ENCODE measurements at places on chromosomes 6 and 20.

DNA sequence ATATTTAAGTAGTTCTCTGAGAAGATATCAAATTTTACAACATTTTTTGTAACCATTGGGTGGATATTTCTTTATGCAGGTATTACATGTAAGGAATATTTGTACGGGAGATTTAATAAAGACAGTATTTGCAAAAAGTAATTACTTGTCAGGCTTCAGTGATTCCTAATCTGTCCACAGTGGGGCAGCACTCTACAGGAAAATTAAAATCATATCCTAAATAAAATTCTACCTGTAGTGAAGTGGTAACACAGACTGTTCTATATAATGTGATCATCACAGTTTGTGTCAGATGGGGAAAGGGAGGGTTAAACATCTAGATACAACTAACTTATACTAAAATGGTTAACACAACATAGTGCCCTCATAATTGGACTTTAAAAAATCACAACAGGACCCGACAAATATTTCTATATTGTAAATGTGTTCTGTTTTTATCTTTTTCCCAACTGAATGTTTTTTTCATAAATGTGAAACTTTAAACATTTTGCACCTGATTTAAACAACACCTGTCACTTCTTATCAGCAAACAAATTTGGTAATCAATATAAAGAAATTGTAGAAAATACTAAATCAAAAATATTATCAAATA, 145.6 kb upstream of the MANEA start:
- DNase-seq: peak; percentile 44

DNA sequence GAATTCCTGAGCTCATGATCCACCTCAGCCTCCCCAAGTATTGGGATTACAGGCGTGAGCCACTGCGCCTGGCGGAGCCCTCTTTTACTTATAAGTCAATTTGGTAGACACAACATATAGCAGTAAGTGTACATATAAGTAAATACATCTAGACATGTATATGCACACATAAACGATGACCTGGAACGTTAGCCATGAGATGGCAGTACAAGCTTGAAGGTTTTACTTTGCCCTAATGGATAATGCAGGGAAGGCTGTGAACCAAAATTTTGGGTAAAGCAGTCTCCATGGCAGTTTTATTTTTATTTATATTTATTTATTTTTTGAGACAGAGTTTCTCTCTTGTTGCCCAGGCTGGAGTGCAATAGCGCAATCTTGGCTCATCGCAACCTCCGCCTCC, 2.4 kb upstream of the GNMT start:
- no peak for DNase-seq

- no peak for DNase-seq
These were observed 74.9 kb downstream of the MAP3K4 start for GRCh38 chr6:161066511-161066910.

DNA sequence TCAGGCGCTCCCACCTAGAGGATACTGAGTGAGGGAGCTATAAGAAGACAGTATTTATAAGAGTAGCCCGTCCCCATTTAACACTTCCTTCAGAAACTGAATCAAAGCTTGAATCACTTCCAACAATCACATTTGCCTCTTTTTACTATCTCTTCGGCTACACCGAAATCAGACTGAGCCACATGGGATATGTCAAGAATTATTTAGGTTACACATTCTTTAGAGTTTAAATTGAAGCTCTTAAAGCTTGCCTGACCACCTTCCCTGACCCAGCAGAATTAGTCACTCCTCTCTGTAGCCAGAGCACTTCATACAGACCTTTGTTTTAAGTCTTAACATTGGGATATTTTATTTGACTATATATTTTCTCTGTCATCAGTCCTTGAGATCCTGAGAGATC, 163.7 kb downstream of the MAFB start:
- DNase-seq: no peak

DNA sequence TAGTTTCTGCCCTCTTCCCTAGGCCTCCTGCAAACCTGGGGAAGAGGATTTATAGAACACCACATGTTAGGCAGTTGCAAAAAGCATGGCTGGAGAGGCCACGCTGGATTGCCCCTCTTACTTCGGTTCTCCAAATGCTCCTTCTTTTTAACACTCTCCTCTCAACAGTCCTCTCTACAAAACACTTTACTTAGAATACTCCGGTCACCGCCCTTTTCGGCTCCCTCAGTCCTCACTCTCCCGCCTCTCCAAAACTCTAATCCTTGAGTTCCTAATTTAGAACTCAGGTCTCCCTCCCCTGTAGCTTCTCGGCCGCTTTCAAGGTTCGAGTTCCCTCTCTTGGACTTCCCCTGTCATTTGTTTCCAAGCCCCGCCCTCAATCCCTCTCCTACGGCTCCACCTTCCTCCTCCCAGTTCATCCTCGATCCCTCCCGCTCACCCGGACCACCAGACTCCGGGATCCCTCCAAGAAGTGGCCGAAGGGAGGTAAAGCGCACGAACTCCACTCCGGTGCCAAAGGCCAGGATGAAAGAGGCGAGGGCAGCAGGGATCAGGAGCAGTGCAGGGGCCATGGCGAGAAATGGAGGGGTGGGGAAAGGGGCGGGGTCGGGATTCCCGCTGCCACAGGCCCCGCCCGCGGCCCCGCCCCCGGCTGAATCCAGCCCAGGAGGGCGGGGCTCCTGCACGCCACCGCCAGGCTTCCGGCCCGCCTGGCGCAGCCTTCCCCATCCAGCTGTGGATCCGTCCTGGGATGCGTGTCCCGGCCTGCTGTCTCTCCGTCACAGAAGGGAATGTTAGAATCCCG, at the start of gene NRM:
TSS of gene NRM (minus strand) at position 582 of the 805 bp plus-strand sequence. CDS start at position 572, 10 bp downstream.
- peak; percentile 83 for DNase-seq

DNA sequence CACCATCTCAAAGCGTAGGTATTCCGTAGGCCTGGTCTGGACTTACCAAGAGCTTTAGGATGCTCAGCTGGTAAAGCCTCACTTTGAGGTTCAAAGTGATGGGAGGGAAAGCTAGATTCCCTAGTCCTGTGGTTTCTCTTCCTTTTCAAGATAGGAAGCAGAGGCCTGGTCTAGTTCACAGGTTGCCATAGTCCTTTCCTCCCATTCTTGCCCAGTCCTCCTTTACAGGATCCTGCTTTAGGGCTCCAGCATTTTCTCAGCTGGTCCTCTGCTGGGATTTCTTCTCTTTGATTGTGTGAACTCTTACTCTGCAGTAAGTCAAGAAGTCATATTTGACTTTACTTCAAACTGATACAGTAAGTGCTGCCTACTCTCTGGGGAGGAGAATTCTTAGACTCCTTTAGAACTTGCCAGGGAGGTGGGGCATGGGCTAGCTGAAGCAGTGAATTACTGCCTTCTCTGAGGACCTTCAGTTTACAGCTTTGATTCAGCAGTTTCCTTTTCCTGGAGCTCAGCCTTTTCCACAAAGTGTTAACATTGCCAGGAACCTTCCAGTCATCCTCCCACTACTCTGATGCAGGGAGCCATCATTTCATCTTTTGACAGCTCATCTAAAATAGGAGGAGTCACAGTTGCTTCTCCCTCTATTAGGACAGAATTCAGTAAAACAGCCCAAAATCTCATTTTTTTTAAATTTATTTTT, 42.8 kb upstream of the PLCG1 start:
- no peak for DNase-seq

GRCh38 chr6:126091466-126091865, 105.1 kb downstream of the TRMT11 start:
- DNase-seq: no peak

- DNase-seq: peak; percentile 10
These were observed 18.9 kb downstream of the ZNF831 start for GRCh38 chr20:59182401-59183044.

DNA sequence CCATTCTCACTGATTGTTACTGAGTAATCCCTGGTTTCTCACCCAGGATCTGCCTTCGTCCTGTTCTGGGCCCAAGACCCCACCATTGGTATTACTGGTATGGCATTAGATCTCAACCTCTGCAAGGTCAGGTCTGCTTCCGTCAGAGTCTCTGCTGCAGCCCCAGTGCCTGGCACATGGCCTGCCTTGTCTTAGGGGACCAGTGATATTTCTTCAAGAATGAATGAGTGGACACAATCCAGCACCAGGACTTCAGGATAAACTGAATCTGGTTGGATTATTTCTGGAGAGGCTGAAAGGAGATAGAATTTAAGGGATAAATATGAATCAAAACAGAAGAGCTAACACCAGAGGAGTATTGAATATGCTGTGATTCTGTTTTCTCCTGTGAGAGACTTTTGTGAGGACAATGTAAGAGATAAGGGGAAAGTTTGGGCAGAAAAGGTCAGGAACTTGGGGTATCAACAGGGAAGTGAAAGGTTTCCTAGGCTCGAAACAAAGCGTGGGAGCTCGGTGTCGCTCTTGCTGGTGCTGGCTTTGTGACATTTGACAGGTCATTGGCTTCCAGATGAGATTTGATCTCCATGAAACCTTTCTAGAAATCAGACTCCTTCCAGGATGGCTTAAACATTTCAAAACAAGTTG, 53.9 kb downstream of the OSTM1 start:
- no peak for DNase-seq

DNA sequence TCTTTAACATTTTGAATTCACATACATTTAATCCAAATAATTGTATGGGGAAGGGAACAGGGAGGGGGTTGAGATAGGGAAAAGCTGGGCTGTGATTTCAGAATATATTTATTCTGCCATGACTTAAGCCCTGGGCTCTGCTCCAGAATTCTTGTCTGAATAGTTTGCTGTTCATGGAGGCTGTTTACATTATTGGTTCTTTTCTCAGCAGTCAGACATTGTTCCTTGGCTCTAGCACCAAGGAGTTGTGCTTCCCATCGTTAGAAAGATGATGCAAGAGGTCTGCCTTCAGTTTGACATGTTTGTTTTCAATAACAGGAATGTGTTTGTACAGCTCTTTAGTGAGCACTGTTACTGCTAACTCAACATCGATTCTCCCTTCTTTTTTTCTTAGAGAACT, 198.8 kb upstream of the CDYL start:
- no peak for DNase-seq

DNA sequence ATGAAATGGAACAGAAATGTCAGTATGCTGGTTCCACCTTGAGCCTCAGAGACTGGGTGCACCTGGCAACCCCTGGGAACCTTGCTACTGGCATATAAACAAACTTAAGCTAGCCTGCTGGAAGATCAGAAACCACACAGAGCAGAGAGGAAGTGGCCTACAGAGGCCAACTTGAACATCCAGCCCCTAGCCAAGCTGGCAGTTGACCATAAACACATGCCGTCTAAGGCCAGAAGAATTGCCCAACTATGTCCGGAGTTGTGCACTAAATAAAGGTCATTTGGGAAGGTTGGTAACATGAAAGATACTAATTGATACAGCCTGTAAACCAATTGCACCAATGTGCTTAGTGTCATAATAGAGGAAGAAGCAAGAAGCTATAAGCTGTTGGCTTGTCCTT, 266.6 kb upstream of the BTBD3 start:
- DNase-seq: peak; percentile 5

- no peak for DNase-seq
These were observed 269.6 kb downstream of the CD109 start for GRCh38 chr6:73965539-73966029.

DNA sequence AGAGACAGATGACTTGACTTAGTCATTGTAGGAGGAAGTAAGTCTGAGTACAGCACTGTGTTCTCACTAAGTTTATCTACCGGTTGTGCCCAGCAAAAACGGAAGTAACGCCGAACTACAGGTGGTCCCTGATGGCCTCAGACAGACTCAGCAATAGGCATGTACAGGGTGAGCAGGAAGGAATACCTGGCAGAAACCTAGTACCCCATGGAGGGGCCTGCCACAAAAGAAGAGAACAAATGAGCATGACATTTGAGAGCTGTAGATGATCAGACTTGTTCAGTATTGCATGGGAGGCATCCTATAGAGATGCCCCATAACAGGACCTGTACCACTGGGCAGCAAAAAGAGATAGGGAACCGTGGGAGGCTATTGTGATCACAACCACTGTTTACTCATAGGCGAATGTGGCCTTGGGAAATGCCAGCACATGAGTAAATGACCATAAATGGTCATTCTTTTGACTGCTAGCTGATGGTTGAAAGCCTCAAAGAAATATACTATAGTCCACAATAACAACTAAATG, 106.4 kb upstream of the TAB2 start:
- DNase-seq: peak; percentile 84

DNA sequence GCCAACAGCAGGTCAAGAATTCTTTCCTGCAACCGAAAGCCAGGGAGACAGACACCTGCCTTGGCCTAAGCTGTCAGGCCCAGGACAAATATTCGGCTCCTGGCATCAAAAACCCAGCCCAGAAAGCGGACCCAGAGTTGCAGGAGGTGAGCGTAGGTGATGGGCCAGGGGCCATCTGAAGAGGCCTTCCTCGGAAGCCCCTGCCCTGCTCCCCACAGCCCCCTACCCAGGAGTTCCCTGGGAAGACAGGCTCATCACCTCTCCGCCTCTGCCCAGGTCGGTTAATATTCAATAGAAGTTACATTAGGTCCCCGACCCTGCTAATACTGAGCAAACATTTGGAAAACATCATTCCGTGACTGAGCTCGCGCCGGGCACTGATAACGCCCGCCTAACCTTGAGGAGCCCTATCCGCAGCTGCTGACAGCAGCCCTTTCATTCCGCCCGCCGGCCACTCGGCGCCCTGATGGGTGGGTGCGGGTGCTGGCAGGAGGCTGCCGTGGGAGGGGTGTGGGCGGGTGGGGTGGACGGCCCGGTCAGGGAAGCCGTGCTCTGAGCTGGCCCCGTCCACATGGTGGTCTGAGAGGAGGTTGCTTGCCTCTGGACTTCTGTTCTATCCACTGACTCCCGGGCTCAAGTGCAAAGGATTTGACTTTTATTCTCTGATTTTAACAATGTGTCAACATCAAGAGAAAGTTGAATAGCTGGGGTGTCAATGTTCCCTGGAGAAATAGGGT, 55.7 kb downstream of the HNF4A start:
- no peak for DNase-seq

DNA sequence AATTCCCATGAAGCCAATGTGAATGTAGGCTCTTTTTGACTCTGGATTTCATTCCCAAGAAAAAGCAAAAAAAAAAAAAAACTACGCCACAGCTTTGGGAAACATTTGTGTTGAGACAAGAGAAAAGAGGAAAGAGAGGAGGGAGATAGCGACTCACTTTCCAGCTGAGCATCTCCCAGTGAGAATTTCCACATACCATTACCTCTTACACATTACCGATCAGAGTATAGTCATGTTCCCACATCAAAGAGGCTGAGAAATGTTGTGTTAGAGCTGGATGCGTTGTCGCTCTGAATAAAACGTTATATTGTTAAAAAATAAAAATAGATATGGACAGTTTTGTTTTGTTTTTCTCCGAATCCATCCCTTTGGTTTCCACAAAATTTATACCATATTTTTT, 1019.3 kb upstream of the ADGRB3 start:
- no peak for DNase-seq

DNA sequence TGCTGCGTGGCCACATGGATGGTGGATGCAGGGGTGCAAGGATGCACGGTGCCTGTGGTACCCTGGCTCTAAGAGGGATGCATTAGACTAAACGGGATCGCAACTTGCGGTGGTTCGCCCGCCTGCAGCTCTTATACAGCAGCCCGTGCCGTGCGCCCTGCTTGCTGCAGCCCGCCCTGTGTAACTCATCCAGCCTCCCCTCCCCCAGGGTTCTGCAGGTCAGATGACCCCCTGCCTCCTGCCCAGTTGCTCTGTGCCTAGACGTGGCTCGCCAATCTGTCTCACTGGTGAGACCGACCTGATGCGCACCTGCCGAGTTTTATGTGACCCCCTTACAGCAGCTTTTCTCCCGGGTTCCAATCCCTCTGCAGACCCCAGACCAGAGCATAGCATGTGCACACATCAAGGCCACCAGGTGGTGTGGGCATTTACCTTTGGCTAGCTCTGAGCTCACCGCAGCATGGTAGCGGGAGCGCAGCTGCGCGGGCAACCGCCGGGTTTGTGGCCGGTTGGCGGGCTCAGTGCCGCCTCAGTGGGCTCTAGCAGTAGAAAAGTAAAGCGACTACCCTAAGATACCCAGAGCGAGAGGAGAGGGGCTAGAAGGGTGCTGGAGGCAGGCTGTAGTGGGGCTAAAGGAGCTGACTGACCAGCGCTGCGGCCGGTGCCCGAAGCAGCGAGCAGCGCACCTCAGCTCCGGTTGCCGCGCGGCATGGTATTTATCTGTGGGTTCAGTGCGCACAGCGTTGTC, 693 bp upstream of the GNAS-AS1 start:
- no peak for DNase-seq

Measured in AML-193 (cell line).